ENCODE measurements at places on chromosomes 3 and 15.

DNA sequence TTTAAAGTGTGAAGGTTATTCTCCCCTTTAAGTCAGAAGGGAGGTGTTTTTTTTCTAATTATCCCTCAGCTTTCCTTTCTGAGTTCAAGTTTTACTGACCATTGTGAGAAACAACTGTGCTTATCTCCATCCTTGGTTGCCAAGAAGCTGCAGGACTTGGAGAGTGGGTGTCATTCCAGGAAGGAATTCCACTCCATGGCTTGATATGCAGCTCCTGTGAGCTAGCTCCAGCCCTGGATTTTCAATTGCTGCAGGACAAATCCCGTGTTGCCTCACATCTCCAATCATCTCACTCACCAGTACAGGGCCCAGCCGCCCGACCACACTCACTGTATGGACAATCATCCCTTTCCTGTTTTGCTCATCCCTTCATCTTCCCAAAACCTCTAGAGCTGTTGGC, 122.5 kb downstream of the IGSF11 start:
- DNase-seq, result no peak

GRCh38 chr3:46102059-46102779, 74.9 kb upstream of the XCR1 start:
- no peak for DNase-seq

DNA sequence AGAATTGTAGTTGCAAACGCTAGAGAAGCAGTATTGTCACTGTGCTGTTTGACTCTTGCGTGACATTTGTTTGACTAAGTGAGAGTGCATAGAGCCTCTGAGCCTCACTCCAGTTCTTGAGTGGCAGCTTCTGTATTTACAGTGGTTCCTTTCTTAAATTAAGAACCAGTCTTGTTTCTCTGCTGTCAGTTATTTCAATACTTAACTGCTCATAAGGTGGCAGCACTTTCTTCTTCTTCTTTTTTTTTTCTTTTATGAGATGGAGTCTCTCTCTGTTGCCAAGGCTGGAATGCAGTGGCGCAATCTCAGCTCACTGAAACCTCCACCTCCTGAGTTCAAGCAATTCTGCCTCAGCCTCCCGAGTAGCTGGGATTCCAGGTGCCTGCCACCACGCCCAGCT, 372.1 kb downstream of the LPP start:
- DNase-seq, result peak; percentile 1

- no peak for DNase-seq
Measured at GRCh38 chr3:195247086-195247862, 23.7 kb downstream of the XXYLT1 start.

- peak; percentile 46 for DNase-seq
Measured at GRCh38 chr15:52733088-52733487, 53.9 kb upstream of the ATOSA start.

Measured in OCI-M1 (cell line).